ENCODE measurements at places on chromosomes 4 and X.

GRCh38 chrX:147912093-147912801 lies 528 bp downstream of the FMR1 start:
- no peak for DNase-seq

DNA sequence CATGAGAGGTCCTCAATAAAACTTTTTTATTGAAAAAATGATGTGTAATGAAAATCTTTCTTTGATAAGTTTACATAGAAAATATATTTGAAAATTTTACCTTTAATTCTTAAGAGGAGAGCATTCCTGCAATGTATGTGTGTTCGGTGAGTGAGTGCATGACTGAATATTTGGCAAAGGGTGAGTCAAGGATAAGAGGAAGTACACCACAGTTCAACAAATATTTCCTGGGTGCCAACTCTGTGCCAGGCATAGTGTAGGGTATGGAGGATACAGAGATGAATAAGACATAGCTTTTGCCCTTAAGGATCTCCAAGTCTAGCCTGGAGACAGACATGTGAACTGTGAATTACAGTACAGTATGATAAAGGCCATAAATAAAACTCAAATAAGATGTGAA lies 84.7 kb upstream of the GPR101 start:
- DNase-seq: no peak

- no peak for DNase-seq
Measured at GRCh38 chrX:106730401-106730800, 3.9 kb downstream of the RNF128 start.

DNA sequence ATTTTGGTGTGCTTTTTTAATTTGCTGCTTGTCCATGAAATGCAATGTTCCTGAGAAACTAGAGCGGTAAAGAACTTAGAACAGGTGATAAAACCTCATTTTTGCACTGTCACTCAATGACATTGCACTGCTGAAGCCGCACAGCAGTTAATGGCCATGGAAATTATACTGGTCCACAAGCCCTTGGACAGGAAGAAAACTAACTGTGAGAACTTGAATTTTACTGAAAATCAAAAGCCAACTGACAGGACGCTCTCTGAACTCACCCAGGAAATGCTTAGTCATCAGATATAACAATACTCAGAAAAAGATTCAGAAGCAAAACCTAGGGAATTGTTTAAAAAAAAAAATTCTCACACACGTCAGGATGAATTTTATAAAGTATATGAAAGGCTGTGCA lies 246.4 kb upstream of the SLC7A11 start:
- no peak for DNase-seq

GRCh38 chr4:66376921-66377320 lies 706.6 kb upstream of the EPHA5 start:
- no peak for DNase-seq

GRCh38 chr4:144591401-144591800 lies 54.6 kb upstream of the HHIP start:
- no peak for DNase-seq

DNA sequence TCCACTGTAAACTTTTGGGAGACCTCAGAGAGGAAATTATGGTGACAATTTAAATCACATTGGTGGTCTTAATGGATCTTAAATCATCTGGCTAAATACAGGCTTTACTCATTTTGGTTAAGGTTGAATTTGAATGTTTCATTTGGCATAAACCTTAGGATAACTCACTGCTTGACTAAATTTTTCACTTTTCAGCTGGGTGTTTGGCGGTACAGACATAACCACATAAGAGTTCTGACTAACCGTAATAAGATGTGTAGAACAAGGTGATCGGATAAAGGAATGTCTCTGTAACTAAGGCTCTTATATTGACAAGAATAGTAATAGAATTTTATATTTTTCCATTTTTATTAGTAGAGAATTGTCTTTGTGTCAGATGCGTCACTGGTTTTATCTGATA lies 281.0 kb downstream of the BMPR1B start:
- no peak for DNase-seq

GRCh38 chr4:189740873-189741272 lies 199.8 kb upstream of the FRG1 start:
- no peak for DNase-seq

DNA sequence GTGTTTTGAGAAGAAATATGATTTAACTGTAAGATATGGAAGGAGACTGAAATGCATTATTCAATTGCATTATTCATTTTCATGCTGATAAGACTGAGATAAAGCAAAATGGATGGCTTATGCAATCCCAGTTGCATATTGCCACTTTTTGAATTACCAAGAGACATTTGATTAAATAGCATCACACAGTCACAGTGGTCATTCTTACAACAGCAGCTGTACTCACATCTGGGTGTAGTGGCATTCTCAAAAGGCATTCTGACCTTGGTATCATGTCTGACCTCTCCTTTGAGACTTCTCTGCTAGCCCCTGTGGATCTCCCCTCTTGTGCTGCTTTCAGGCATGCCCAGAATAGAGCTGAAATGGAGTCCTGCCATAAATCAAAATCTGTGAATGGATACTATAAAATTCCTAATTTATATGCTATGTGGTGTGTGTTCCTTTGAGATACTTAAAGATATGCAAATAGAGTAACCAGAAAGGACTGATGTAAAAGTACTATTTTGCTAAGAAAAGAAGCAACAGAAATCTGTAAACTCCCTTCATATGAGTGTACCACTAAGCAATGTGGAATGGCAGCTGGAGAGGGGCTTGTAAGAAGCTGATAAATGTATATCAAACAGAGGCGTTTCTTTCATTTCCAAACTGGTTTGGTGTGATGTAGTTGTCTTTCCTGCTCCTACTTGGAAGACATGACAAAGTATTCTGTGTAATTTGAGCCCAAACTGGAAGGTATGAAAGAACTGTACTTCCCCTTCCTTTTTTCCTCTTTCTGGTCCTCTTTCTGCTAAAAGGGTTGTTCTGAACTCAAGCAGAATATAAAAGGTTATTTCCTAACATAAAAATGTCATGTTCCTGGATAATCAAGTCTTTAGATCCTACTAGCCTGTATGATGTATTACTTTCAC lies 25.4 kb upstream of the METAP1 start:
- DNase-seq: no peak

All from T follicular helper cell (primary cell).